Epithelial cell of alveolus of lung (primary cell): ENCODE measurements at places on chromosomes 1 and 21. TPM values are rescaled to one million over a fixed set of nuclear protein-coding genes. Genes with fewer than 3 reads are reported as not detected.

The ASPM gene
- 14.7 and 21.7 TPM in 2 replicates for total RNA-seq

The ATP1A4 gene
- not detected in 2 replicates for total RNA-seq

The CTNNBIP1 gene
- 17.6 and 21.4 TPM in 2 replicates for total RNA-seq

The GBP4 gene
- total RNA-seq, result 1.0 TPM in 1 of 2 replicates, not detected in the other

The FUCA1 gene
- total RNA-seq, result 6.2 and 10.7 TPM in 2 replicates

The PAPPA2 gene
- total RNA-seq, result 1.1 and 1.3 TPM in 2 replicates

The ATG4C gene
- total RNA-seq, result 8.3 and 10.6 TPM in 2 replicates

The ADCY10 gene
- 0.78 and 1.2 TPM in 2 replicates for total RNA-seq

The AKNAD1 gene
- total RNA-seq, result 0.78 TPM in 1 of 2 replicates, not detected in the other

The SYCP1 gene
- total RNA-seq, result not detected in 2 replicates

The CXADR gene
- total RNA-seq, result 7.1 and 9.6 TPM in 2 replicates

The LAMB3 gene
- total RNA-seq, result 4.8 and 35.4 TPM in 2 replicates

The SELE gene
- not detected in 2 replicates for total RNA-seq

The LRRC38 gene
- 0.39 TPM in 1 of 2 replicates, not detected in the other for total RNA-seq

The TDRD5 gene
- under 0.01 TPM in 1 of 2 replicates, not detected in the other for total RNA-seq

The ITGB2 gene
- 0.26 and 1.2 TPM in 2 replicates for total RNA-seq

The MRPS14 gene
- 19.8 and 30.4 TPM in 2 replicates for total RNA-seq

The HTR1D gene
- 0.39 TPM in 1 of 2 replicates, not detected in the other for total RNA-seq

The UBE2U gene
- total RNA-seq, result not detected in 2 replicates

The TMEM53 gene
- total RNA-seq, result 7.9 and 17.6 TPM in 2 replicates

The RPE65 gene
- total RNA-seq, result 0.32 TPM in 1 of 2 replicates, not detected in the other

The NBPF11 gene
- total RNA-seq, result 1.7 and 4.0 TPM in 2 replicates

The RGS21 gene
- total RNA-seq, result not detected in 2 replicates

The SPATA21 gene
- not detected in 2 replicates for total RNA-seq

The CFAP107 gene
- total RNA-seq, result not detected in 2 replicates

The FCGR2B gene
- not detected in 2 replicates for total RNA-seq

The FGGY gene
- total RNA-seq, result 5.2 and 8.2 TPM in 2 replicates

The FNDC10 gene
- 5.6 and 6.3 TPM in 2 replicates for total RNA-seq

The GPN2 gene
- 11.2 and 15.1 TPM in 2 replicates for total RNA-seq

The OR2T11 gene
- not detected in 2 replicates for total RNA-seq

The FHAD1 gene
- 0.39 TPM in 1 of 2 replicates, not detected in the other for total RNA-seq

The OR2T2 gene
- total RNA-seq, result not detected in 2 replicates

The ODF2L gene
- total RNA-seq, result 12.9 and 25.2 TPM in 2 replicates

The SLC45A3 gene
- total RNA-seq, result 2.6 and 6.3 TPM in 2 replicates

The FBXO2 gene
- 1.6 and 4.6 TPM in 2 replicates for total RNA-seq

The PEX11B gene
- 24.7 and 31.3 TPM in 2 replicates for total RNA-seq
